ENCODE measurements at places on chromosomes 16 and 17.

- DNase-seq, result no peak
Observed at GRCh38 chr17:1577182-1577581, 14.6 kb upstream of the PITPNA start.

GRCh38 chr16:28561557-28562187 is 8.0 kb downstream of the SGF29 start:
- DNase-seq, result no peak

GRCh38 chr16:80273635-80274538 is 266.9 kb upstream of the DYNLRB2 start:
- DNase-seq, result no peak

DNA sequence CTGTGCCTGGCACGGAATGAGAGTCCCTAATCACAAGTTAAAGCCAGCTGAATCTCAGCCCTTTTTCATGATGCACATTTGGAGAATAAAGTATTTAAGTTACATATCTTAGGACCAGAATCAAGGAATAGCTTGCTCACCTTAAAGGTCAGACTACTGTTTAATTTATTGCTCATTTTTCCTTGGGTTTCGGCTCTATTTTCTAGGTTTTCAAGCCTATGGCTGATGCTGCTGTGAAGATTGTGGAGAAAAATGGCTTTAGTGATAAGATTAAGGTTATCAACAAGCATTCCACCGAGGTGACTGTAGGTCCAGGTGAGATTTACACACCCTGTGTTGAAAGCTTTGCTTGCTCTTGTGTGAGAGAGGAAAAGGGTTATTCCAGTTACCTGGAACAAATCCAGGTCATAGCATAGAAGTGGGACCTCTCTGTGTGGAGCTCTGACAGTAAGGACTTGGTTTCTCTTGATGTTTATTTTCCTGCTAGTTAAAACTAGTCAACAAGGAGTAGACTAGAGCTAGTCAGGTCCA is 18.1 kb downstream of the PRMT7 start:
- DNase-seq, result no peak

DNA sequence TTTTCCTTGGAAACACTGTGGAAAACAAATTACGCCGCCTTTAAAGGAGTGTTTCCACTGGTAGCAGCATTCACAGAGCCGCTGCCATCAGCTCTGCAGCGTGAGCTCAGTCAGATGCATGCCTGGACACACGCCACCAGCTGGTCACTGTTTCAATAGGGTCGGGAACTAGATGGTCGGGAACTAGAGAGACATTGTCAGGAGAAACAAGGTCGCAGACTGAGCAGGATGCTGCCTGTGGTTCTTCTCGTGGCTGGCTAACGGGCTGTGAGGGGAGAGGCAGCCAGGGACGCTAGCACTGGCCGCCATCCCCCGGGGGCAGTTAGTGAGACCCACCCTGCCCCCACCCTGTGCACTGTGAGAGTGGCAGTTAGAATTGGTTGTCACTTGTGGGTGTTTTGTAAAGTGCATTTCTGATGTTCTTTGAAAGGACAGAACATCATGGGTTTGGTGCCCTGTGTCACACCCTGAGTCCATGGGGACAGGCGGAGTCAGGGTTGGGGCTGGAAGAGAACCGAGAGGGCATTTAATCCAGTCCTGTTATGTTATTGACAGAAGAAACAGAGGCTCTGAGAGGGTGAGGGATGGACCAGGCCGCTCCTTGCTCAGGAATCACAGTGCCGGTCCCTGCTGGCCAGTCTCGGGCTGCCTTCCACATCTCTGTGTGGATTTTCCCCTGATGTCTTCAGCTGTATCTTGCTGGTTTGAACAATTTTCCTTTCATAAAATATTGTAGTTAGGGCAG is 86.3 kb downstream of the SPECC1 start:
- no peak for DNase-seq

Measured in stimulated activated CD8-positive, alpha-beta memory T cell treated with anti-CD3 and anti-CD28 coated beads, Interleukin-4, amount 100 ng/mL, for 4 hours (primary cell).